ENCODE measurements at places on chromosomes 16 and 17.
A peak's percentile ranks its signal among the peaks of the same experiment; 100 is the strongest.

DNA sequence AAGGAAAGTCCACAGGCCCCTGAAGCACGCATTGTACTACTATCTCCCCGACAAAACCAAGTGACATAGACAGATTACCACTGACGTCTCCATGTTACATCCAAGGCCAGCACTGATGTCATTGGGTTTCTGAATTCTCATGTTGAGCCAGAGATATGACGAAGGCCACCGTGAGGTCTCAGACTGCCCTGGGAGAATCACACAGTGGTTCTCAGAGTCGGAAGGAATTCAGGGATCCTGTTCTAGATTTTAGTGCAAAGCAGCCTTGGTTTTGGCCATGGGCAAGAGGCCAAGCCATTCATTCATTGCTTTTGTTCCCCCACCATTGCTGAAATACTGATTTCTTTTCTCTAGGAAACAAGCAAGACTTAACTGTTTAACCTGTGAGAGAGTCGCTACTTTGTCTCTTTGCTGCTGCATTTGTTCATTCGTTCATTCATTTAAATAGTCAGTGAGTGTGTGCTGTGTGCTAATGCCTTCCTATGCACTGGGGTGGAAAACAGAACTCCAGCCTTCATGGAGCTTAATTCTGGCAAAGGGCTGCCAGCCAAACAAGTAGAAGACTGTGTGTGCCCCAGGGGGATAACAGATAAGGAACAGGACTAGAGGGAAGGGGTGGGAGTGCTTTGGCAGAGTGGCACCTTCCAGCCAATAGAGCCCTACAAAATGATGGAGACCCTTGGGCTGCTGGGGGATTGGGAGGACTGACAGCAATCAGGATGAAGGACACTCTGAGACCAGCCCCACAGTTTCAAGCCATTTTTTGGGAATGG is 222.3 kb downstream of the MSI2 start:
- no peak for DNase-seq

DNA sequence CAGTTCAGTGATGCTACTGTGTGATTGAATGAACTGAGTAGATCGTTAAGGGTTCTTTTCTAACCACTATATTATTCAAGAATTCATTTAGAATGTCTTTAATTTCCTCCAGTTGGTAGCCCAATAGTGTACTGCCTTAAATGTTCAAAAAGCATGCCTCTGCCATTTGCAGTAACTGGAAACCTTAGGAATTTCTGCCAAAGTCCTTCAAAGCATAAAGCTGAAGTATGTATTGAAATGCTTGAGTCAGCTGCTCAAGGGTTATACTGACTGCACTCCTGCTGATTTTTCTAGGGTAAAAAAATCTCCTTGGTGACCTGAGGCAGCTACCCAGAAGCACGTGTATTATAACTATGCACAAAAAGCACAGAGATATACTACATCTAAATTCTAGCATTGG is 56.5 kb downstream of the SNTB2 start:
- DNase-seq: no peak

- DNase-seq: no peak
These were observed 244.8 kb downstream of the FOXL1 start for GRCh38 chr16:86823125-86823524.

DNA sequence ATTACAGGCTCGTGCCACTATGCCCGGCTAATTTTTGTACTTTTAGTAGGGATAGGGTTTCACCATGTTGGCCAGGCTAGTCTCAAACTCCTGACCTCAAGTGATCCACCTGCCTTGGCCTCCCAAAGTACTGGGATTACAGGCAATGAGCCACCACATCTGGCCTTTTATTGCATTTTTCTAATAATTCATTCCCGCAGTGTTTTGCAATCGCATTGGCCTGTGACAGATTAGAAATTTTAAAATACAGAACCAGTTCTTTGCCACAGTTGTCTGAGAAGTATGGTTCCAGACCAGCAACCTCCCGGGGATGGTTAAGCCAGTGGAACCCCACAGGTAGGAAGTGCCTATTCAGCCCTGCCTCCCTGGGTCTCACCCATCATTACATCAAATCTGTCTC is 3.2 kb upstream of the CRHR1 start:
- no peak for DNase-seq

- DNase-seq: no peak
These were observed 559.9 kb upstream of the HSBP1 start for GRCh38 chr16:83247767-83248372.

GRCh38 chr16:28183484-28183883 is 28.3 kb downstream of the XPO6 start:
- DNase-seq: no peak

DNA sequence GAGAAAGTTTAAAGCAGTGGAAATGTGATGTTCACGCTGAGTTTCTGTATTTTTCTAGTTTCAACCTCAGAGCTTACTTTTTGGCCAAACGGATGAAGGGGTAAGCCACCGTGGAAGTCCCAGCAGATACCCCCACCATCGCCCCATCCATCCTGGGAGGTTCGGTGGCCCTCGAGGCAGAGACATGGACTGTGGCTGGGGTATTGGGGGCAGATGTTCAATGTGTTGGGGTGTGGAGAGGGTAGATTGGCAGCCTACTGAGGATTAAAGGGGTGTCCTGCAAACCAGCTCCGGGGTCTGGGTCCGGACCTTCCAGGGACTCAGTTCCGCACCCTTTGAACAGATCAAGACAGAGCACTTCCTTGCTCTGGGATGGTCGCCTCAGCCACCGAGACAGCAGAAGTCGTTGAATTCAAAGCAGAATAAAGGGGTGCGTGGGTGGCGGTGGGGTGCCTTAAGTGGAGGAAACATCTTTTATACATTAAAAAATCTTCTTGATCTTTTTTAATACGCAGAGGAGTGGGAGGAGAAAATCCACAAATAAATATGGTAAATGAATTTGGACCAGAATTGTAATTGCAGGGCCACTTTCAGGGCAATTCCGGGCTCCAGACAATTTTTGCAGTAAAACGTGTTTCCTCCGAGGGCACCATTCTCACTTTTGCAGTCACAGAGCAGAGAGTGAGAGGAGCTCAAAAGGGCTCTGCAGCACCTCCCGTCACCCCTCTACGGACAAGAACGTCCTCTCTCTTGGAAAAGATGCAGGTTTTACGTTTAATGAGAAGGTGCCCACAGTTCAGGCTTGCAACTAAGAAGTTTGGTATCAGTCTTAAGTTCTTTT is 8.2 kb upstream of the CBX8 start:
- no peak for DNase-seq

- peak; percentile 41 for DNase-seq
These were observed 99.2 kb upstream of the ZNF750 start for GRCh38 chr17:82938873-82939620.

DNA sequence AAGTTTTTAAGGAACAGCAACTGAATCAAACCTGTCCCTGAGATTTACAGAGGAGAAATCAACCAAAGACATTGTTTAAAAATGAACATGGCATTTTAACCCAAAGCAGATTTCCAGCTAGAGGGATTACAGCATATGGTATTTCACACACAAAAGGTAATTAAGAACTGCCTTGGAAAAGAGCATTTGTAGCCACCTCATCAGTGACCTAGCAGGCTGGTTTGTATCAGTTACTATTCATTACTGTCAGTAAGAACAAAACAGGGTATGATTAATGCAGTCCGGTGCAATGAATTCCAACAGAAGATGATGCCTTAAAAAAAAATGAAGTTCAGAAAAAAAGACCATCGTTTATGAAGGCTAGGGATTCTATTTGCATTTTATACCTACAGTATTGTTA is 219.9 kb downstream of the CHD9NB start:
- DNase-seq: no peak

DNA sequence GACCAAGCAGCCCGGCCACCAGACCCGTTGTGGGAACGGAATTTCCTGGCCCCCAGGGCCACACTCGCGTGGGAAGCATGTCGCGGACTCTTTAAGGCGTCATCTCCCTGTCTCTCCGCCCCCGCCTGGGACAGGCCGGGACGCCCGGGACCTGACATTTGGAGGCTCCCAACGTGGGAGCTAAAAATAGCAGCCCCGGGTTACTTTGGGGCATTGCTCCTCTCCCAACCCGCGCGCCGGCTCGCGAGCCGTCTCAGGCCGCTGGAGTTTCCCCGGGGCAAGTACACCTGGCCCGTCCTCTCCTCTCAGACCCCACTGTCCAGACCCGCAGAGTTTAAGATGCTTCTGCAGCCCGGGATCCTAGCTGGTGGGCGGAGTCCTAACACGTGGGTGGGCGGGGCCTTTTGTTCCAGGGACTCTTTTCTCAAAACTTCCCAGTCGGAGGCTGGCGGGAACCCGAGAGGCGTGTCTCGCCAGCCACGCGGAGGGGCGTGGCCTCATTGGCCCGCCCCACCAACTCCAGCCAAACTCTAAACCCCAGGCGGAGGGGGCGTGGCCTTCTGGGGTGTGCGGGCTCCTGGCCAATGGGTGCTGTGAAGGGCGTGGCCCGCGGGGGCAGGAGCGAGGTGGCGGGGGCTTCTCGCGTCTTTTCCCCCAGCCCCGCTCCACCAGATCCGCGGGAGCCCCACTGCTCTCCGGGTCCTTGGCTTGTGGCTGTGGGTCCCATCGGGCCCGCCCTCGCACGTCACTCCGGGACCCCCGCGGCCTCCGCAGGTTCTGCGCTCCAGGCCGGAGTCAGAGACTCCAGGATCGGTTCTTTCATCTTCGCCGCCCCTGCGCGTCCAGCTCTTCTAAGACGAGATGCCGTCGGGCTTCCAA is at the start of gene SLC2A4:
Gene SLC2A4, plus strand, starts transcription at position 645 of the 879 bp plus-strand sequence. Its CDS starts 217 bp downstream, at position 862.
- DNase-seq: peak; percentile 84

GRCh38 chr17:51164911-51165679 is 1.1 kb upstream of the NME2 start:
- no peak for DNase-seq

DNA sequence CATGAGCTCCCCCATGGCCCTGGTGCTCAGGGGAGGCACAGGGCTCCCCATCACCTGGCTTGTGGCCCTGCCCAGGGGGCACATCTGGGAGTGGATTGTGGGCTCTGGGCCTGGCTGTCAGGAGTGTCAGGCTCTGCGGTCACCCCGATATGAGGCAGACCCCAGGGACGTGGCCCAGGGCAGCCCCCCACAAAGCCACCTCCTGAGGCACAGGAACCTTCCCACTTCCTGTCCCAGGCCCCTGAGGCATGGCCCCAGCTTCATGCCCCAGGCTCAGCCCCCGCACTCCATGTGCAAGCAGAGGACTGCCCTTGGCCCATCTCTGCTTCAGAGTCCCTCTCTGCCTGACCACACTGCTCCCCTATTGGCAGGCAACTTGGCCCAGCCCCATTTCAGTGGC is 160.3 kb downstream of the PCTP start:
- DNase-seq: no peak

- peak; percentile 72 for DNase-seq
These were observed 3.0 kb downstream of the TNK1 start for GRCh38 chr17:7383742-7384488.

GRCh38 chr16:85616607-85617321 is 3.6 kb downstream of the GSE1 start:
- DNase-seq: no peak

- no peak for DNase-seq
These were observed 76.1 kb upstream of the CDH5 start for GRCh38 chr16:66290431-66290830.

DNA sequence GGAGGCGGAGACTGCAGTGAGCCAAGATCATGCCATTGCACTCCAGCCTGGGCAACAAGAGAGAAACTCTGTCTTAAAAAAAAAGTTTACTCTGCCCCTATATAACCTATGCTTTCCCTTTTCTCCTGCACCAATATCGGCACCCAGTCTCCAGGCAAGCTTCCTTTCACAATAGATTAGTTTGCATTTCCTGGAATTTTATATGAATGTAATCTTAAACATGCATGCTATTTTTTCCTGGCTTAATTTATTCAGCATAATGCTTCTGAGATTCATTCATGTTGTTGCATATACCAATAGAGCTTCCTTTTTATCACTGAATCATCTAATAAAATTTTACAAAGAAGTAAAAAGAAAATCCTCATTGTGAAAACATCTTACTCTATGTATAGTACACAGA is 59.4 kb downstream of the USP32 start:
- DNase-seq: no peak

DNA sequence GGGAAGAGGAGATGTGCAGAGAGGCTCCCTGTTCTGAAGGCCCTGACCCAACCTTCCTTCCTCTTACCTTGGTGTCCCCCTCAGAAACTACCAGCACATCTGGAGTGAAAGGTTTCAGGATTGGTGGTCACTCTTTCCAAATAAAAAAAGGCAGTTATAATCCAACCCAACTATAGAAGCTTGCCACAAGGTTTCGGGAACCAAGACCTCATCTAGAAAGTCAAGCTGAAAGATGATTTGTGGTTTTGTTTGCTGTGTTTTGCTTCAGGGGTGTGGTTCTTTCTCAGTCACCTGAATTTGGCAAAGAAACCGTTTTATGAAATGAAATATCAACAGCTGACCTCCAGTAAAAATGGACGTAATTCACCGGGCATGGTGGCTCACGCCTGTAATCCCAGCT is 19.3 kb downstream of the SHMT1 start:
- no peak for DNase-seq

DNA sequence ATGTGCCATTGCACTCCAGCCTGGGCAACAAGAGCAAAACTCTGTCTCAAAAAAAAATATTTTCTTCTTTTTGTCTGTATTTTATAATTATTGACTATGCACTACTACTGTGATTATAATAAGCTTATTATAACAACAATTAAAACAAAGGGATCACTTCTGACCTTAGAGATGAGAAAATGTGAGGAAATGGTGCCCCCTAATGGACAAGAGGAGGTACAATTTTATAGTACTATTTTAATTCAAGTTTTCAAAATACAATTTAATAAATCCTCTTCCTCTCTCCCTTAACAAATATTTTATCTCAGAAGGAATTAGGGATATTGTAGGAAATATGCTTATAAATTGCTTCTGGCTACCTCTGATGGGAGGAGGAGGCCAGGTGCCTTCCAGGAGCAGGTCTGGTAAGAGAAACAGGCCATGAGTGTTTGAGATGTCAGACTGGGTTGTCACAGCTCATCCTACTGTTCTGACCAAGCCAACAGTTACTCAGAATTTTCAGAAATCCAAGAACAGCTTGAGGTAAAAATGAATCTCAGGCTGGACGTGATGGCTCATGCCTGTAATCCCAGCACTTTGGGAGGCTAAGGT is 14.0 kb downstream of the VPS53 start:
- no peak for DNase-seq

DNA sequence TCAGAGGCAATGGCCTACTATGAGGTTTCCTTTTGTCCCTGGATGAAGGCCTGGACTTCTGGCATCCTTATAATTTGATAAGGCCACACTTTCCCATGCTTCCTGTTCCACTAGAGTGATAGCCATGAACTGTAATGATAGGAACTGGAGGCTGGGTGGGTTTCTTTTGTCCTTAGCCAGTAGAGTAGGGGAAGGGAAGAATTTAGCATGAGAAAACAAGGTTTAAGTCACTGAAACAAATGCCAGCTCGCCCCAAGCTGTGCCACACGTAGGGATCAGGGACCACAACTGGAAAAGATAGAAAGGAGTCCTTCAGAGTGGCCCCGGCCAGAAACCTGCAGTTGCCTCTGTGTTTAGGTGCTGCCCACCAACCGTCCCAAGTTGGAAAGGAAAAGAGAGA is 80.9 kb upstream of the C17orf78 start:
- no peak for DNase-seq

GRCh38 chr17:11140043-11140442 is 101.0 kb upstream of the SHISA6 start:
- peak; percentile 61 for DNase-seq

GRCh38 chr16:14015948-14016347 is 55.2 kb upstream of the MRTFB start:
- DNase-seq: no peak
